ENCODE measurements at places on chromosomes 1 and 21.

DNA sequence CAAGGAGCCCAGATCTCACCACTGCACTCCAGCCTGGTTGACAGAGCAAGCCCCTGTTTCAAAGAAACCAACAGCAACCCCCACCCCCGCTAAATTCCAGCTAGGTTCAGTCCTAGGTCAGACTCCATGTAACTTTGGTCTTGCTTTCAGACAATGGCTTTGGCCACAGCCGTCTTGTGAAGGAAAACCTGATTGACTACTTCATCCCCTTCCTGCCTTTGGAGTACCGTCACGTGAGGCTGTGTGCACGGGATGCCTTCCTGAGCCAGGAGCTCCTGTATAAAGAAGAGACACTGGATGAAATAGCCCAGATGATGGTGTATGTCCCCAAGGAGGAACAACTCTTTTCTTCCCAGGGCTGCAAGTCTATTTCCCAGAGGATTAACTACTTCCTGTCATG, 12.9 kb downstream of the TOR3A start:
- DNase-seq, result no peak

- peak; percentile 18 for DNase-seq
These were observed 673 bp downstream of the PIK3C2B start for GRCh38 chr1:204493984-204494280.

DNA sequence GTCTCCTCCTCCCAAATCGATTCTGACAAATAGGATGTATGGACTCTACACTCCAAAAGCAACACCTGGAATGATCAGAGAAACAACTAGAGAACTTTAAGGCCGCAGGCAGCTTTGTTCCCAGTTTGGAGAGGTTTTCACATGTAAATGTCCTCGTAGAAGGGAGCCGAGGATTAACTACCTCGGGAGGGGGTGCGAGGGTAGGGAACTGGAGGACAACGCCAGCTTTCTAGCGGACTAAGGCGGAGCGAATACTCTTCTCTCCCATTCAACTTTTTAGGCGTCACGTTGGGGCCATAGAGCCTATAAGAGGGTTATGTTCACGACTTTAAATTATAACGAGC, 1.2 kb downstream of the SCAF4 start:
- no peak for DNase-seq

- DNase-seq, result no peak
These were observed 5.9 kb downstream of the BLACAT1 start for GRCh38 chr1:205449750-205450443.

DNA sequence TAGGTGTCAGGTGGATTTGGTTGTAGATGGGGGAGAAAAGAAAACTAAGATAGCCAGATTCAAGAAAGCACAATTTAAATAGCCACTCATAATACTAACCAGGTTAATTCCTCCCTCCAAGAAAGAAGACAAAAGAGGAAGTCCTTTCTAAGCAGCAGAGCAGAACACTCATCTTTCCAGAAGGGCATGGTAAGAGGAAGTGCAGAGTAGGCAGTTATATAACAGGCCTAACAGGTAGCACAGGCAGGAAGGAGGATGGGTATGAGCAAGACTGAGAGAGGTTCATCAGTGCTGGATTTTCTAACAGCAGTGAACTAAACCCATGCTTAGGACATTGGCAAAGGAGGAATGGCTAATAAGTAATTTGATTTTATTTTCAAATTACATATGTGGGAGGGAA, 517.5 kb downstream of the PLPP3 start:
- DNase-seq, result no peak

DNA sequence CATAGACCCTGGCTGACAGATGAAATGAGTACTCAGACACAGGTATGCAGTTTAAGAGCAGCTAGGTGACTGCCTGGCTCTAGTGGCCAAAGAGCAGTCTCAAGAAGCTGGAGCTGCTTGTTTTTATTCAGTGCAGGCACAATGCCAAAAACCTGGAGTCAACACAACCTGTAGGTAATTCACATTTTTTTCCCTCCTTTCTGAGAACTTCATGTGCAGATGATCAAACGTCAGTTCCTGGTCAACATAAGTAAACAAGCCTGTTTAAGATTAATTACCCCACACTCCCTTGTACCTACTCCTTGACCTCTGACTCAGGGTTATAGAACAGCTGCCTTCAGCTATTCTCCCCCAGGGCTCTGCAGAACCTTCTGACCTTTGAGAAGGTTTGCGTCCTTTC, 17.3 kb upstream of the ACADM start:
- no peak for DNase-seq

- DNase-seq, result no peak
These were observed 133.7 kb downstream of the CAPN8 start for GRCh38 chr1:223531742-223532341.

- no peak for DNase-seq
These were observed 136.5 kb upstream of the KCNK1 start for GRCh38 chr1:233477359-233477758.

DNA sequence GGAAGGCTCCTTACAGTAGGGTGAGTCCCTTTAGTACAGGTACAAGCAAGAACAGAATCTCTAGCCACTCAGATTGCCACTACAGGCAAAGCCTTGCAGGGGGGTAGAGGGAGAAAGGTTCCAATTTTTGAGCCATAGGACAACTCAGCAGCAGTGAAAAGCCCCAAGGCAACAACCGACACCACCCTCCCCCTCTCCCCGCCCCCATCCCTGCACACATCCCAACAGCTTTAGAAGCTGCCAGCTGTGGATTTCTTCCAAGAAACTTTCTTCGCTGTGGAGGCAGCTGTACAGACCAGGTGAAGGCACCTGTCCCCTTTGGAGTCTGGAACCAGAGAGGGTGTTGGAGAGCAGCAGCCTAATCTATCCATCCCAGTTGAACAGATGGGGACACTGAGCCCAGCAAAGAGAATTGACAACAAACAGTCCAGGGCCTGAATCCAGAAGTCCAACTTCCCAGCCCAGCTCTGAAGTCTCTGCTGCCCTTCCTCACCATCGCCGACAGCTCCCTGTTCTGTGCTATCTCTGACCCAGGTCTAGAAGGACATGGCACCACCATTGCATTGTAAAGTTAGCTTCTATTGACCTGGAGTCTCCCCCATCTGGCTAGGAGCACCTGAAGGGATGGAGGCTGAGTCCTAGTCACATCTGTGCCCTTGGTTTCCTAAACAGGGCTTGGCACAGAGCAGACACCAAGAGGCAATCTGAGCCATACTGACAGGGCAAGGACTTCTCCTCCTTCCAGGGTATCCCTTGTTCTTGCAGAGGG, 2.2 kb downstream of the TENT5B start:
- DNase-seq, result no peak

DNA sequence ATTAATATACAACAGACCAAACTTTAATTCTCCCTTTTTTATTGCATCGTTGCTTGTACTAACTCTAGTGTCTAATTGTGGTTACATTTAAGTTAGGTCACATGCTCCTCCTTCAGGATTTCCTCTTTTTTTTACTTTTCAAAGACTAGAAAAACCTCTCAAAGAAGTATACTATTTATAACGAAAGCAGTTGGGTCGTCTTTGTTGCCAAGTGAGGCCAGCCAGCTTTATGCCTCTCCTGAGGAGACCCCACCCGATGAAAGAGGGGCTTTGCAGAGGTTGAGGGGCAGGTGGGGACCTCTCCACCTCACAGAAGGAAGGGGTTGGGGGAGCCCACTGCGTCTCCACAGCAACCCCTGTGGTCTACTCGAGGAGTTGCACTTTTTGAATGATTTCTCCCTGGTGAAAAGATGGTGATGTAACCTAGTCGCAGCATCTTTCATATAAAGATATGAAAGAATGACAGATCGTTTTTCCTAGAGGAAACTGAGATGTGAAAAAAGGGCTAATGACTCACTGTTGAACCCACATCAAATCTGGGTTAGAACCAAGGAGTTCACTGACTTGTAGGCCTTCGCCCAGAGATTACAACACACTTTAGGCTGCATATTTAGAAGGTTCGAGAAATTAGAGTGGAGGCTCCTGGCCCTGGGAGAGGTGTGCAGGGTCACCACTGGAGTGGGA, 6.4 kb downstream of the TGFB2 start:
- no peak for DNase-seq

- no peak for DNase-seq
These were observed 5.4 kb upstream of the MYBPHL start for GRCh38 chr1:109312246-109312645.

GRCh38 chr1:156844102-156844501, 14.8 kb downstream of the INSRR start:
- DNase-seq, result no peak

- no peak for DNase-seq
These were observed at the start of gene APP for GRCh38 chr21:26170471-26171257. TSS of gene APP (minus strand) at chr21:26170770. CDS start at chr21:26170620, 150 bp downstream.

- no peak for DNase-seq
These were observed 135.2 kb upstream of the RUNX3 start for GRCh38 chr1:25065321-25065721.

DNA sequence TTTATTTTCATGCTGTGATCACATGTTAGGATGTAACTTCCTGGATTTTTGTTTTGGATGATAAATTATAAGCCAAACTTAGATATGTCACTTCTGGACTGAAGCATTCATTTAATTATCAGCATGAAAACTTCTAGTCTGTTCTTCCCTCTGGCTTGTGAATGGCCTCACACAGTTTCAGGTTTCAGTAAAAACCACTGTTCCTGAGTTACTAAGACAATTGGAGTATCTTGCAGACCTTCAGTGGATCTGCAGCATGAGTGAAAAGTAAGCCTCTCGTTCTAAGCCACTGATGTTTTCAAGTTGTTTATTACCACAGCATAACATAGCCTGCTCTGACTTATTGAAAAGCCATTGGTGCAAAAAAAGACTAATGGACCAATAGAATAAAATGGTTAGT, 55.3 kb upstream of the RGS21 start:
- no peak for DNase-seq

DNA sequence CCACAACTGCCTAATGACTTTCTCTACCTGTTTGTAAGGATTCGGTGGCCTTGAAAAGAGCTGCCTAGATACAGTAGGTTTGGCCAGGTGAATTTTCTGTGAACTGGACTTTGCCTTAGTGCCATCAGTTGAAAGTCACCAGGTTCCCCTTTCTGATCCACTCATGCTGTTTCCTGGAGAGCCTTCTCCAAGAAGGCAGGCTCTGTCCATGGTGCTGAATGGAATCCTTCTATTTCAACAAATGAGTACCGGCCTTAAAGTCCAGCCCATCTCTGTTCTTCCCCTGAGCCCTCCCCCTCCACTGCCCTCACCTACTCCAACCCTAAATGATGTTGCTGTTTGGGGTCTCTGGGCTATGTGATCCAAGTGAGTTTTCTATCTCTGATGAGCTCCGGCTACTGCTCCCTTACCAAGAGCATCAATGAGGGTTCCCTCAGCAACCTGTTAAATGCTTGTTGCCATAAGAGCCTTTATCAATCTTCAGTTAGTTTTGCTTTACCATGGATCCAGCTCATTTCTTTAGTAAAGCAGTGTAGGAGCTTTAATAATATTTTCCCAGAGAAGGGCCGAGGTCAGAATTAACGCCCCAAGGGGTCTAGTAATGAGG, 500.4 kb downstream of the PTPRU start:
- DNase-seq, result no peak

DNA sequence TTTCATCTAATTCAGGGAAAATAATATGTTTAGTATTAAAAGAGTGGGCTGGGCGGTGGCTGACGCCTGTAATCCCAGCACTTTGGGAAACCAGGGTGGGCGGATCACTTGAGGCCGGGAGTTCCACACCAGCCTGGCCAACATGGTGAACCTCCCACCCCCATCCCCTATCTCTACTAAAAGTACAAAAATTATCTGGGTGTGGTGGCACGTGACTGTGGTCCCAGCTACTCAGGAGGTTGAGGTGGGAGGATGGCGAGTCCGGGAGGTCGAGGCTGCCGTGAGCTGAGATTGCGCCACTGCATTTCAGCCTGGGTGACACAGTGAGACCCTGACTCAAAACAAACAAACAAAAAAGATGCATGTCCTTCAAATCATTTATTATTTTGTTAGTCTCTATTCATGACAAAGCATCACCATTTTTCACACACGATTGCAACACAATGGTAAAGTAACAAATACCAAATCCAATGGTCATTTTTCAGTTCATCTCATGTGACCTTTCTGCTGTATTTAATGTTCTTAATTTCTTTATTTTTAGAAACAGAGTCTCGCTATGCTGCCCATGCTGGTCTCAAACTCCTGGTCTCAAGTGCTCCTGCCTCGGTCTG, 1.0 kb downstream of the MSH4 start:
- no peak for DNase-seq

DNA sequence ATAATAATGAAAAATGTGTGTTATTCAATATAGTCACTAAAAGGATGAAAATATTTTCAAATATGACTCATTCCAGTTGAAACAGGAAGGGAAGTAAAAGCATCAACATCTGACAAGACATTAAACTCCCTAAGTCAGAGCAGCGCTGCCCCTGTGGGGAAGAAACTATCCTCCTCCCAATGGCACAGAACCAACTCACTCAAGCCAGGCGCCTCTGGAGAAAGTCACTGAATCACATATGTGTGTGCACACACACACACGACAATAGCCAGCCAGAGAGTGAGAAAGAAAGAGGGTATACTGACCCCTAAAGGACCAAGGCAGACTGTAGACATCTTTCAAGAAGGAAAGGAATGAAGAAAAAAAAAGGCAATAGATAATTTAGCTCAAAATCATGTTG, 126.9 kb downstream of the SETD4 start:
- DNase-seq, result peak; percentile 83

GRCh38 chr1:204073837-204074273, 940 bp downstream of the SOX13 start:
- no peak for DNase-seq

DNA sequence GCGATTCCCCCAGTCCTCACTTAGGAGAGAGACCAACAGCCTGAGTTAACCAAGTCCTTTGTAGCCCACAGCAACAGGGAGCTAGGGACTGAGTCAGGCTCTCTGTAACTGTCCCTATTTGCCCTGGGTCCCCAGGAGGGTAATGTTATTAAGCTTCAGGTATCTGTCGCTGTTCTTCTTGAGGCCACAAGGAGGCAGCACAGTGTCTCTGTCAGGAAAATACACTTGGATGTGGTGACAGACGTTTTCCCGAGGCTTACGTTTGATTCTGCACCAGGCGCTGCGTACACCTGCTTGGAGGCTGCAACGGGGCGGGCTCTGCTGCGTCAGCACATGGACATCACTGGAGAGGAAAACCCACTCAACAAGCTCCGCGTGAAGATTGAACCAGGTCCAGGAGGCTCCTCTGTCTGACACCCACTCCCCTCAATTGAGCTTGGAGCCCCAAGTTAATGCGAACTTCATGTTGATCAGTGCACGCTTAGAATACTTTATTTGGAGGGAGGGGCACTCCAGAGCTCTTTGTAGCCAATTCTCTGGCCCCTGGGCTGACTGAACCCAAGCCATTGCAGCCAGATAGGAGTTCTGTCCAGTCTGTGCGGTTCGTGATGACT, 10.7 kb upstream of the ELF3 start:
- DNase-seq, result no peak

Data from HS-5 (cell line).